Heart right ventricle (tissue), 16 donors: ENCODE measurements at places on chromosomes 4 and X. TPM values are rescaled to one million over a fixed set of nuclear protein-coding genes. Genes with fewer than 3 reads are reported as not detected.

The ALAS2 gene
- polyA plus RNA-seq = 0.04 TPM

The PDLIM3 gene
- polyA plus RNA-seq = 120 TPM

The HSD17B13 gene
- 0.44 TPM for polyA plus RNA-seq

The TAF7L gene
- not detected for polyA plus RNA-seq

The SLITRK4 gene
- polyA plus RNA-seq = 0.16 TPM

DNA sequence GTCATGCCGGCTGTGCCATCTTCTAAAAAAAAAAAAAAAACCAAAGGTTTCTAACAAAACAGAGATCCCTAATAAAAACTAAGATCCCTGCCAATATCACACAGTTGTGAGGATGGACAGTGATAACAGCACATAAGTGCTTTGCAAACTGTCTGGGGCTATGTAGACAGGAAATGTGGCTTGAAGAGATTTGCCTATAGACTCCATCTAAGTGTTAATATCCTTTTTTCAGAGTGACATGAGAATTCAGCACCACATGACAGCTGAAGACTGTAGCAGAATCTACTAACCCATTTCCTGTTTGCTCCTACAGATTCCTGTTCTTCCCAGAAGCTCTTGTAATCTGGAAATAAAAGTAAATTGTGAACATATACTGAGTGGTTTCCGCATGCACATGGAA, 215.4 kb downstream of the KDR start:
- DNase-seq = no peak

DNA sequence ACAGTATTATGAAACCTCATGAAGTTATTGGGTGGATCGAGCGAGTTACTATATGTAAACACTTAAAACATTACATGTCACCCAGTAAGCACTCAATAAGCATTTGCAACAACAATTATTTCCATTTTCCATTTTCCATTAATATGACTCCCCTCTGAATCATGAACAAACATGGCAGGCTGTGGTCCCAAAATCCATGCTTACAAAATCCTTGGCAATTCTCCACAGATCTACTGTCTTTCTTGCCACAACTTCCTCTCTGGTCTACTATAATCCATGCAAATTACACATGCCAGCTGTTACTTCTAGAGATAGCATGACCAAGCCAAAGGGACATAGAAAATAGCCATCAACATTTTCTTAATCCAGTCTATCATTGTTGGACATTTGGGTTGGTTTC, 22.0 kb downstream of the ASB11 start:
- no peak for DNase-seq

DNA sequence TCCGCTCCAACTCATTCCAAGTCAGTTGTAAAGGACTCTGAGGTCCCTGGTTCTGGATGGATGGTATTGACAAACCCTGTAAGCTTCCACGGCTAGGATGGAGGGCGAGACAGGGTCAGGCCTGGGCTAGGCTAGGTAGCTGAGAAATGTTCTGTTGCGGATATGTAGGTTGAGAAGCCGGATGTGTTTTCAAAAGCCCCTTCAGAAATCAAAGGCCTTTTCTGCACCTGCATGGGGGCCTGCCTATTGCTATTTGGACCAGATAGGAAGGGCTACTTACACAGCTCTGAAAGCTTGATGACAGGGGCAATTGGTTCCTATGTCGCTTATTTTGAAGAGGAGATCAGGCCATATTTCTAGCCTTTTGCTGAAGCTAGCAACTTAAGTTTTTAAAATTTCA, 1.9 kb upstream of the DRP2 start:
- no peak for DNase-seq
